Muscle of back (tissue), 13 donors: ENCODE measurements at places on chromosomes 2 and 18. TPM values are rescaled to one million over a fixed set of nuclear protein-coding genes. Genes with fewer than 3 reads are reported as not detected.

The ABCG5 gene
- not detected for polyA plus RNA-seq

The OTX1 gene
- polyA plus RNA-seq = not detected

The POMC gene
- polyA plus RNA-seq = 1.2 TPM

The UGT1A4 gene
- polyA plus RNA-seq = not detected

The ASIC4 gene
- 0.25 TPM for polyA plus RNA-seq

The DQX1 gene
- not detected for polyA plus RNA-seq

The COL3A1 gene
- polyA plus RNA-seq = 6,260 TPM

The KCNJ3 gene
- polyA plus RNA-seq = 1.0 TPM
